ENCODE measurements at places on chromosomes 13 and 19. TPM values are rescaled to one million over a fixed set of nuclear protein-coding genes. Genes with fewer than 3 reads are reported as not detected.

DNA sequence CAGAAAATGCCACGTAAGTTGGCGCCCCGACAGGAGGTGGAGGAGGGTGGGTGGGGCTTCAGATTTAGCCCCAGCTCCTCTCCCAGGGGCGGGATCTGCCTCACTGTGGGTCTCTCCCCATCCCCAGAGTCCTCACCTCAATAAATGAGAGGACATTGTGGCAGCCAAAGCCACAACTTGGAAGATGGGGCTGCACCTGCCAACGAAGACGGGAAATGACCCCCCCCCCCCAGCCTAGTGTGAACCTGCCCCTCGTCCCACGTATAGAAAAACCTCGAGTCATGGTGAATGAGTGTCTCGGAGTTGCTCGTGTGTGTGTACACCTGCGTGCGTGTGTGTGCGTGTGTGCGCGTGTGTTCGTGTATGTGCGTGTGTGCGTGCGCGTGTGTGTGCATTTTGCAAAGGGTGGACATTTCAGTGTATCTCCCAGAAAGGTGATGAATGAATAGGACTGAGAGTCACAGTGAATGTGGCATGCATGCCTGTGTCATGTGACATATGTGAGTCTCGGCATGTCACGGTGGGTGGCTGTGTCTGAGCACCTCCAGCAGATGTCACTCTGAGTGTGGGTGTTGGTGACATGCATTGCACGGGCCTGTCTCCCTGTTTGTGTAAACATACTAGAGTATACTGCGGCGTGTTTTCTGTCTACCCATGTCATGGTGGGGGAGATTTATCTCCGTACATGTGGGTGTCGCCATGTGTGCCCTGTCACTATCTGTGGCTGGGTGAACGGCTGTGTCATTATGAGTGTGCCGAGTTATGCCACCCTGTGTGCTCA lies 1.5 kb upstream of the TRAPPC5 start:
- no peak for DNase-seq

- DNase-seq, result peak; percentile 50
These were observed 76.0 kb upstream of the LSM14A start for GRCh38 chr19:34096020-34096915.

- no peak for DNase-seq
These were observed 13.2 kb downstream of the PCDH8 start for GRCh38 chr13:52835071-52835839.

DNA sequence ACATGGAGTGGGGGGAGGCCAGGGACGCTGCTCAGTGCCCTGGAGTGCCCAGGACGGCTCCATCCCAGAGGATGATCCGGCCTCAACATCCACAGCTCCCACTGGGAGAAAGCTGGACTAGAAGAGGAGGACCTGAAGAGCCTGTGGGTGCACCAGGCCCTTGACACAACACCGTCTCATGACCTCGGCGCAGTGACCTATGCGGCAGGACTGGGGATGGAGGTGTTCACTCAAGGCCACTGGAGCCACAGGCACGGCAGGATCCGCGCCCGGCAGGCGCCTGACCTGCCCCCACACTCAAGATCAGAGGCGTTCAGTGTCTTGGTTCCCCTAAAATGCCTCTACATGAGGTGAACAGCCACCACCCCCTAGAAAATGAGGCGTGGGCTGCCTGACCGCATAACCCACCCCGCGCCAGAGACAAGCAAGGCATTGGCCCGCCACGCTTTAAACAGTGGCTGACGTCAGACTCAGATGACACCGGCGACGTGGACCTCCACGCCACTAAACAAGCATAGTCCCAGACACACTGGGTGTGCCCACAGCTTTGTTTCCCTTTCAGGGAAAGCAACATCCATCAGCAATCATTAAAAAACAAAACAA lies 8.0 kb downstream of the SGTA start:
- DNase-seq, result no peak

GRCh38 chr19:17966550-17967256 lies at the start of gene KCNN1:
Gene KCNN1, plus strand, starts transcription at chr19:17967107. Its CDS starts 6,782 bp downstream, at chr19:17973889.
- no peak for DNase-seq

DNA sequence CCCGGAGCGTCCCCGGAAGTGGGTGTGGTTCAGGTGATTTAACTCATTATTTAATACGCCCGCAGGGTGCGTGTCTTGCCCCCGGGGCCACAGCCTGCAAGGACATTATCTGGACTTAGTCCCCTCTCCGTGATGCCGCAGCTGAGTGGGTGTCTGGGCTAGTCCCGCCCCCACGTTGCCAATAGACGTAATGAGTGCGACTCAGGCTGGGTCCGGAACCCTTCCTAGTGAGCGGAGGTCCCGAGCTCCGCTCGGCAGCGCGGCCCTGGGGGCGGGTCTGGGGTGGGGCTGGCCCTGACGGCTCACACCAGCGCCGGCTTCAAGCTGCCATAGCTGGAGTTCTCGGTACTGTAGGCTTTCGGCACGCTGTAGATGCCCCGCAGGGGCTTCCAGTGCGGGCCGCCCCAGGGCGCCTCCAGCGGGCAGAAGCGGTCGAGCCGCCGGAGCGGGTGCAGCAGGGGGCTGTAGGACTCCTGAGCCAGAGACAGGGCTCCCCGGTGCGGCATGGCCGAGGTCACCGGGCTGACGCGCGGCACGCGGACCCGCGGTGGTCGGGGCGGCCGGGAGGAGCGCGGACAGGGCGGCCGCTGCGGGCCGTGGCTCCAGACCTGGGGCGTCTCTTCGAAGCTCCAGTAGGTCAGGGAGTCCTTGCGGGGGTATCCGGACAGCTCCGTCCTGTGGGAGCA lies 918 bp upstream of the LHB start:
- no peak for DNase-seq

The MAG gene
- not detected for total RNA-seq

The SMIM24 gene
- not detected for total RNA-seq

The SCN1B gene
- total RNA-seq, result 9.3 TPM

The TNNT1 gene
- 28.7 TPM for total RNA-seq
